Caco-2 (cell line): ENCODE measurements at places on chromosomes 5 and 9.

- no peak for DNase-seq
These were observed 155.0 kb downstream of the NPR3 start for GRCh38 chr5:32866138-32866537.

DNA sequence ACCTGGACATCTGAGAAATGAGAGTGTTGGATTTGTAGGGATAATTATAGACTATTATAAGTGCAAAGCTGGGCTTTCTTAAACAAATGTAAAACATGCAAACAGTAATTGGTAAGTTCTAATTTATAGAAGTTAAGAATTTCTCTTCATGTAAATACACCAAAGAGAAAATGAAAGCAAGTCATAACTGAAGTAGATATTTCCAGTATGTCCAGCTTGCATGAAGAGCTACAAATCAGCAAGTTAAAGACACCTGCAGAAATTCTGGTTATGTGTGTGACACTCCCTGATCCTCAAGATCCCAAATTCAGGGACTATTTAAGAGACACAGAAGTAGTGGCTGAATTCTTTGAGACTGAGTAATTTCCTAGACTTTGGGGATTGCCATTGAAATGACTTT, 308.9 kb downstream of the TLE4 start:
- no peak for DNase-seq

DNA sequence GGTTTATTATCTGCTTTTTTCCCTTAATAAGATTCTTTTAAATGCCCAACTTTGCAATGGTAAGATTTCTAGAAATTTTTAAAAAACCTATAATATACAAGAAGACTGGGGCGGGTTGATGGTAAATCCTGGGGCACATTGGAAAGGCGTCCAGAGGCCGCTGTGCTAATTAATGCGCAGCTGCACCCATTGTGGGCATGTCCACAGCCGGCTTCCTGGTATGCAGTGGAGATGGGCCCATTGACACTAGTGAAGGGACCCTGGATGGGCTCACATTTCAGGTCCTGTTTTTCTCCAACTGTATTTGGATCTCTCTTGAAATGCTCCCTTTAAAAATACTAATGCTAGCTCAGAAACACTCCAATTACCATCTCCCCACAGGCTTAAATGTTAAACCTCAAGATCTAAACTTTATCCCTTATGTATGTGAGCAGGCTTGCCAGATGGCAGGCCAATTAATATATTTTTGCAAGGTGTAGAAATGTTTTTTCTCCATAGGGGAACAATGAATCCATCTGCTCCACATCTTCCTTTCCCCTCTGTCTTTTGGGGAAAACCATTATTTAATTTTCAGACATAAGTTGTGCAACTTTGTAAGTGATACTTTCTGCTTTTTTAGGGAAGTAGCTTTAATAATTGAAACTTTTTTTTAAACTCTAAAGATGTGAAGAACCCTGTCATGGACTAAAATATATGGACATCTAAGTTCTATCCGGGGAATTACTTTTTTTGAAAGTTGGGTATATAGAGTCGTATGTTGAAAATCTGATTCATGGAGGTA, 177.3 kb downstream of the CD180 start:
- DNase-seq: no peak

- DNase-seq: peak; percentile 79
These were observed 22.1 kb downstream of the PTCH1 start for GRCh38 chr9:95494416-95495371.

GRCh38 chr5:61313960-61314681, 17.9 kb upstream of the ZSWIM6 start:
- no peak for DNase-seq

DNA sequence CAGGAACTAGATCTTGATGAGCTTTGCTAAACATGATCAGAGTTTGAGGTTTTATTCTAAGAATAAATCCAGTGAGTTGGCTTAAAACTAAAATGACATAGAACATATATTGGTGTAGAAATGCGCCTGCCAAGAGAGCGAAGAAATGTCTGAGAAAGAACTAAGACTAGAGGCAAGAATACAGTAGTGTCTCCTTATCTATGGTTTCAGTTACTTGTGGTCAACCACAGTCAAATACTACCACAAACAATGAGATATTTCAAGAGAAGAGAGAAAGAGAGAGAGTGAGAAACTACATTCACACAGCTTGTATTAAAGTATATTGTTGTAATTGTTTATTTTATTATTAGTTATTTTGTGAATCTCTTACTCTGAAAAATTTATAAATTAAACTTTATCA, 254.4 kb upstream of the CDH10 start:
- no peak for DNase-seq

DNA sequence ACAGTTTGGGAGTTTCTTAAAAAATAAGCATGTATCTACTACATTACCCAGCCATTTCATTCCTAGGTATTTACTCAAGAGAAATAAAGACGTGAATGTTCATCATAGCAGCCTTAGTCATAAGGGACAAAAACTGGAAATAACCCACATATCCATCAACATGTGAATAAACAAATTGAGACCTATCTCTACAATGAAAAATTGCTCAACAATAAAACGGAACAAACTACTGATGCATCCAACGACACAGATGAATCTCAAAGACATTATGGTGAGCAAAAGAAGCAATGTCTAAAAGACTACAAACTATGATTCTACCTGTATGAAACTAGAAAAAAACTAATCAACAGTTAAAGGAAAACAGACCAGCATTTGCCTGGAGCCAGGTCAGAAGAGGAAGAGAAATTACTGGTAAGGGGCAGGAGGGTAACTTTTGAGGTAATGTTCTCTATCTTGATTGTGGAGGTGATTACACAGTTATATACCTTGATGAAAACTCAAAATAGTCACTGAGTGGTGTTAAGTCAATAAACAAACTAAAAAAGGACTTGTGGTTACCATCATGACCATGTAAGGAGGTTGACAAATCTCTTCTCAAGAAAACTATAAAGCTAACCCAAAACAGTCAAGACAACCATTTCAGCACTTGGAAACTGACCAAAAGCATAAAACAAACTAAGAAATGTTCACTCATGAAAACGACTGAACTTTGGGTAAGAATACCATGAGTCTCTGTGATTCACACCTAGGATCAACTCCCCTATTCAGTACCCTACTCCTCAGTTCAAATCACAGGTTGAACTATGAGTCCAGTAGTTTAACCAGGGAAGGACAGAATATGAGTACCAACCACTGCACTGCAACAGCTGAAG, 10.4 kb downstream of the UIMC1 start:
- no peak for DNase-seq

- no peak for DNase-seq
These were observed 117.7 kb downstream of the ZNF462 start for GRCh38 chr9:106980551-106981101.

DNA sequence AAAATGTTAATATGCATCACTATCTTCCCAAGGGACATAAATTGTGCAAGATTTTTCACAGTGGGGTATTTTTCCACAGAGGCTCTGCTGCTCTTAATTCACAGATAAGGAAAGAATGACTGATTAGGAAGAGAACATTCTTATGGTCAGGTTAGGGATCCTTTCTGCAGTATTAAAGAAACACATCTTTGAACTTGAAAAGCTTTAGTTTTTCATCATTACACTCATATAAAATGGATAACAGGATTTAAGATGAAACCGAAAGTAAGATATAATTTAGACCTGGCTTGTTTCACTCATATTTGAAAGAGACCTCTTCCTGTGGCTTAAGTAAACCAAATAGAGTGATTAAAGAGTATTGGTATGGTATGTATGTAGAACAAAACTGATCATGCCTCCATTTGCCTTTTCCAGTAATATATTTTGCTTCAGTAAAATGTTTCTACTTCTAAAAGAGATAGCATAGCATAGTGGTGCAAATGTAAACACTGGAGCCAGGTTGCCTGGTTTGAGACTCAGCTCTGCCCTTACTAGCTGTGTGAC, 160.0 kb downstream of the PRR16 start:
- DNase-seq: no peak

DNA sequence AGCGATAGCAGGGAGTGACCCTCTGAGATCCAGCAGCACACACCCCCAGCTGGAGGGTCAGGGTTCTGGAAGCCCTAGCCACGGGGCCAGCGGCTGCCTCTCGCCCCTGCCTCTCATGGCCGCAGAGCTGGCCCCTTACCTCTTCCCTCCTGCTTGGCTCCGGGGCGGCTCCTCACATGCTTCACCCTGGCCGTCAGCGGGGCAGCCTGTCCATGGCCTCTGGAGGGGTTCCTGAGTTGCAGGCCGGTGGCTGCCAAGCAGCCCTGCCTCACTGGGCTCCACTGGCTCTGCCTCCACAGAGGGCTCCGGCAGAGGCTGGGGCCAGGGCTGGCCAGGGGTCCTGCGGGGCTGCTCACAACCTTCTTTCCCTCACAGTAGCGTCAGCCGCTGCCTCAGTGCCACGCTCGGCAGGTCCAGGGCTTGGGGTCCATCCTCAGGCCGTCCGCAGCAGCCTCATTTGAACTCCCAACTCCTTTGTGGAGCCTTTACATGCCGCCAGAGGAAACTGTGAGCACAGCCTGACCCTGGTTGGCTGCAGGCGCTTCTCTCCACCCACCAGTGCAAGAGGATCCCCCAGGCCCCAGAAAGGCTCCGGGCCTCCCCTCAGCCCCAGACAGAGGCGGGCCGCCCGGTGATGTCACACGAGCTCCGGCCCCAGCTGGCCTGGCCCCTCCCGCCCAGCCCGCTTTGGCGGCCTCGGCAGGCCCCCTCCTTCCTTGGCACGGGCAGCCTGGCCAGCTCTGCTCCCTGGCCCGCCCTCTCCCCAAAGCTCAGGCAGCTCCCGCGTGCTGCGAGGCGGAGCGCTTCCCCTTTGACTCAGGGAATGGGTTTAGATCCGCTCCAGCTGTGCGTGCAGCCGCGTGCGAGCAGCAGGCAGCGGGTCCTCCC, at the start of gene ANGPTL2:
Gene ANGPTL2 (minus strand): TSS at position 460 of the 888 bp plus-strand sequence. CDS start 13,904 bp downstream, outside the sequence.
- DNase-seq: no peak

GRCh38 chr9:84993105-84993504, 323.6 kb downstream of the NTRK2 start:
- DNase-seq: no peak
